ENCODE measurements at places on chromosomes 5 and 9.

DNA sequence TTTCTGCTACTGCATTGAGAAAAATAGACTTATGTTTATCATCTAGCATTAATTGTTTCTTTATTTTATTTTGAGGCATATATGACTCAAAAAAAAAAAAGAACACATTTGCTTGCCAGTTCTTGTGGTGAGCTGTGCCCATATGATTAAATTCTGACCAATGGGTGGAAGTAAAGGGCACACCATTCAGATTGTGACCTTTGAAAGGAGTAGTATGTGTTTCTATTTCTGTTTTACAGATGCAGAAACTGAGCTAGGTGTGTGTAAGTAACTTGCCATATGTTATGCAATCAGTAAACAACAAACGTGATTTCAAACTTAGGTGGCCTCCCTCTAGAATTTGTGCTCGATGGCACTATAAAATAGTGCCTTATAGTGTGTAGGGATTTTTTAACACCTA is 368.1 kb upstream of the EDIL3 start:
- DNase-seq: no peak

GRCh38 chr9:115980976-115981375 is 172.6 kb upstream of the PAPPA start:
- DNase-seq: no peak

DNA sequence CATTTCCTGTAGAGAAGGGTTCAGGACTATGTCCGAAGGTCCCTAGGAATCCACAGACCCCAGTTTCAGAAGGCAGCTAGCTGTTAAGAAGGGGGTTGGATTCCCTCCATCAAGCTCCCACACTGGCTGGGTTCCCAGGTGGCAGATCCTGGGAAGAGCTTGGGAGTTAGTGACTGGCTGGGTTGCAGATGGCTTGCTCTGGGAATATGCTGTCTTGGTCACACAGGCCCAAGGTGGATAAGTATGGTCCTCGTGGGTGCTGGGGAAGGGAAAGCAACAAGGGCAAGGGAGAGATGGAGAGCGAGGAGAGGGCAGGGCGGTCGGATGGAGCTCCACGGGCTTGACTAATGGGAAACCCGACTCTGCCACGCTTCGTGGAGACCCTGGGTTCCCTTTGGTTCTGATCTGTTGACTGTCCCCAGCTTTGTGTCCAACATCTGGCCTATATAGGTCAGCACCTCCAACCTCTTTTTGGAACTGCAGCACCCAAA is 17.4 kb downstream of the SH3PXD2B start:
- no peak for DNase-seq

DNA sequence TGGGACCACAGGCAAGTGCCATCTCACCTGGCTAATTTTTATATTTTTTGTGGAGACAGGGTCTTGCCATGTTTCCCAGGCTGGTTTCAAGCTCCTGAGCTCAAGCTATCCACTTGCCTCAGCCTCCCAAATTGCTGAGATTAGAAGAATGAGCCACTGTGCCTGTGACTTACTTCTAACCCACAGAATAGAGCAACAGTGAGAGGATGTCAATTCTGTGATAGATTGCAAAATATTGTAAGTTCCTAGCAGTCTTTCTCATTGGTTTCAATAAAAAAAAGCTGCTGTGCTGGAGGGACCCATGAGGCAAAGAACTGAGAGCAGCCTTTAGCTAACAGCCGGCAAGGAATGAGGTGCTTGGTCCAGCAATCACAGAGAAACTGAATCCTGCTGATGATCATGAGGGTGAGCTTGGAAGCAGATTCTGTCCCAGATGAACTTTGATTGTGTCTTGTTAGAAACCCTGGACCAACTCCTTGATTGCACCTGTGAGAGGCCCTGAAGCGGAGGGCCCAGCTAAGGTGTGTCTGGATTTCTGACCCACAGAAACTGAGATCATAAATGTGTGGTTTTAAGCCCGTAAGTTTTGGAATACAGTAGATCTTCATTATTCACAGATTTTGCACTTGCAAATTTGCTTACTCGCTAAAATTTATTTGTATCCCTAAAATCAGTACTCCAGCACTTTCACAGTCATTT is 149.7 kb downstream of the GCNT1 start:
- no peak for DNase-seq

DNA sequence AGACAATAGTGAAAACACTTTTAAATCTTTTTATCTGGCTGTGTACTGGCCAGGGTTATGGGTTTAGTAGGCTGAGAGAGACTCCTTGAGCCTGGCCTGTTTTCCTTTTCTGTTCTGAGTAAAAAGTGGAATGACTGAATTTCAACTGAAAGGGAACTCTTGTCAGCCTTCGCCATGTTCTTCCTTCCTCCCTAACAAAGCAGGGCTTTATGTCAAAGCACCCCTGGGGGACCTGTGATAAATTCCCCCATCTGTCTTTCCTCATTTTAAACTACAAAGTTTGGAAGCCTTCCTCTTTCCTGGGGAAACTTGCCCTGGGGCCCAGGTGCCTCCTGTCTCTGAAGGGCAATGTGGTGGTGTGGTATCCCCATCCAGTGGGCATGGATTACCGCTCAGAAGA is 29.7 kb downstream of the LARP1 start:
- DNase-seq: no peak

- no peak for DNase-seq
Measured at GRCh38 chr9:4663956-4664355, 1.9 kb downstream of the PLPP6 start.

DNA sequence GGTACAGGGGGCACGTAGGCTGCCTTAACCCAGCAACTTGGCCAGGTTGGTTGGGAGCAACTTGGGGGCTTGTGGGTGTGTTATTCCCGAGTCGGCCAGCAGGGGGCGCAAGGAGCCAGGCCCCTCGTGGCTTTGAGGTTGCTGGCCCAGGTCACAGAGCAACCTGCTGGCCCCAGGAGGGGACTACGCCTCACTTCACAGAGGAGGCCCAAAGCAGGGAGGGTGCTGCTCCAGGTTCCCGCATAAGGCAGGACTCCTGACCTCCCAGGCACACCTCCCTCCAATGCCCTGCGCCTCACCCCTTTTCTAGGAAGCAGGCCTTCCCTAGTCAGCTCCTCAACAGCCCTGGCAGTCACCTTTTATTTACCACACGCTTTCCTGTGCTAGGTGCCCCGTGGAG is 18.1 kb downstream of the KYAT1 start:
- DNase-seq: peak; percentile 35

GRCh38 chr5:54450542-54450941 is 5.0 kb upstream of the HSPB3 start:
- DNase-seq: no peak

DNA sequence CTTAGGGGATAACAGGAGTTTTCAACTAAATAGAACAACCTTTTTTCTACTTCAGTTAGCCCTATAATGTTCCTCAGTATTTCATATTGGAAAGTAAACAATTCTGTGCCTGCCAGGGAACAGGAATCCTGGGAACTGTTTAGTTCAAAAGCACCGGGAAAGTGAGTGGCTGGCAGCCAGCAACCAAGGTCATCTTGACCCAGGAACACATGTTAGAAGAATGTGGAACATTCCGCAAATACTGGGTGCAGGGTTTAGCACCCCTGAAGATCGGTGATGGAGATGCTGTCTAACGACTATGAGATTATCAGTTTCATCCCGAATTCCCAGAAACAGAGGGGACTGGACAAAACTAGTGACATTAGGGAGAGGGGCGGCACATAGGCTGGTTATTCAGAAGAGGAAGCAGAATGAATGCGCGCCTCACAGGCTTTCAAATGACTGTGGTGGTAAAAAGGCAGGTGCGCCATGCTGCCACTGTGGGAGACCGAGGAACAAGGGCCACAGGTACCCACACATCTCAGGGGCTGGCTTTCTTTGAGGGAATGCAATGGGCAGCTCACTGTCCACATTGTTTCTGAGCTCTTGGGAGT is 51.2 kb downstream of the IPPK start:
- no peak for DNase-seq

DNA sequence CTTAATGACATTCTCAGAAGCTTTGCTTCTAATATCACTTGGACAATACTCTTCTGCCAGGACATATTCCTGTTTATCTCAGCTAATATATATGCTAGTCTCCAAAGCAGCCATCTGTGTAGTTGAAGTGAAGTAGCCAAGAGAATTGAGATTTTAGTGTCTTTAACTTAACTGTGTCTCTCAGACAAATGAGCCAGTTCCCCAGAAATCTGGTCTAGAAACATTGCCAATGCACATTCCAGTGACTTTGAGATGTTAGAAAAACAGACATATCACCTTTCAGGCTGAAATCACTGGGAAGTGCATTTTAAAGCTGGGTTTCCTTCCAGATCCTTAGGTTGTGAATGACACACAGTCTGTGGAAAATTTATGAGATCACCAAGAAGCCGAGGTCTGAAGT is 114.6 kb downstream of the MTX3 start:
- DNase-seq: no peak

DNA sequence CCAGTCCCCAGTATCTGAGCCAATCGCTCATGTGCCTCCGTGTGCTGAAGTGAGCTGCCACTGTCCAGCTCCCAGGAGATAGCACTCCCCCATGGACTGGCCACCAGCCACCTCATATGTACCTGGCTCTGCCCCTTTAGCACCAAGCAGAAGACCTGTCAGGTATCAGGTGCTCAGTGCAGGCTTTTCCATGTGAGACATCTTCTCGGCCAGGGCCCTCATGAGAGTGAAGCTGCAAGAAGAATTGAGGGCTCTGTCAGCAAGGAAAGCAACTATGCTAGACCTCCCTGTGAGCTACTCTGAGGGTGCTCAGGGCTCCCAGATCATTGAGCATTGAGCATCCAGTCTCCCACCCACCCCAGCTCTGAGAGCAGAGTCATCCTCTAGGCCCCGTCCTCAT is 264.2 kb upstream of the ADAMTS16 start:
- no peak for DNase-seq

DNA sequence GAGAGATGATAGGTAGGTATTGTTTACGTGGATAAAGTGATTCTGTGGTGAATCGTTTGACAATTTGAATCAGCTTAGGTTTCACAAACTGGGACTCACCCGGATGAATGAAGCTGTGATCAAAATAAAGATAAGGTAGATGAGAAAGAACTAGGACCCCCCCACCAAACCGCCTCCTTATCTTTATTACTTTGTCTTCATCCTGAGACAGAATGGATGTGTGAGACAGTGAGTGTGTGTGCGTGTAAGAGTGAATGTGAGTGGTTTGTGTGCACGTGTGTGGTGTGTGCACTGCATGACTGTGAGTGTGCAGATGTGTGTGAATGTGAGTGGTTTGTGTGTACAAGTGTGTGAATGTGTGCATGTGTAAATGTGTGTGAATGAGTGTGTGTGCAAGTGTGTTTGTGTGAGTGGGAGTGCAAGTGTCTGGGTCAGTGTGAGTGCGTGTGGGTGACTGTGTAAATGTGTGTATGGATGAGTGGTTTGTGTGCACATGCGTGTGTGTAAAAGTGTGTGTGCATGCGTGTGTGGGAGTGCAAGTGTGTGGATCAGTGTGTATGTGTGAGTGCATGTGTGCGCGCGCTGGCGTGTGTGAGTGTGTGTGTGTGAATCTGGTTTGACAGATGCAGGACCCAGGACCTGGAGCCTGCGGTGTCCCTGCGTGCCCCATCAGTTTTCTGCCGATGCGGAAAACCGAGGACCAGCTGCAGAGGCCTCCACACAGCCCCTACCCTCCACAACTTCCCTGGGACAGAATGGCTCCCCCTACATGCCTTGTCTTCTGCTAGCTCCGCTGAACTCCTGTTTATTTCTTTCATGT is 11.4 kb upstream of the ENG start:
- no peak for DNase-seq

DNA sequence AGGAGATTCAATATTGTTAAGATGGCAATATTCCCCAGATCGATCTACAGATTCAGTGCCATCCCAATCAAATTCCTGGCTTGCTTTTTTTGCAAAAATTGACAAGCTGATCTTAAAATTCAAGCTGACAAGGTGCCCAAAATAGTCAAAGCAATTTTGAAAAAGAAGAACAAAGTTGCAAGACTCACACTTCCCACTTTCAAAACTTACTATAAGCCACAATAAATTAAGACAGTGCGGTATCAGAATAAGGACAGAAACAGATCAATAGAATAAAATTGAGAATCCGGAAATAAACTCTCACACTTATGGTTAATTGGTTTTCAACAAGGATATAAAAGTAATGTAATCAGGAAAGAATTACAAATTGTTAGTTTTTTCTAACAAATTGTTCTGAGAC is 97.1 kb downstream of the NRG2 start:
- DNase-seq: no peak

- DNase-seq: no peak
Measured at GRCh38 chr9:106560540-106560939, 302.4 kb upstream of the ZNF462 start.

DNA sequence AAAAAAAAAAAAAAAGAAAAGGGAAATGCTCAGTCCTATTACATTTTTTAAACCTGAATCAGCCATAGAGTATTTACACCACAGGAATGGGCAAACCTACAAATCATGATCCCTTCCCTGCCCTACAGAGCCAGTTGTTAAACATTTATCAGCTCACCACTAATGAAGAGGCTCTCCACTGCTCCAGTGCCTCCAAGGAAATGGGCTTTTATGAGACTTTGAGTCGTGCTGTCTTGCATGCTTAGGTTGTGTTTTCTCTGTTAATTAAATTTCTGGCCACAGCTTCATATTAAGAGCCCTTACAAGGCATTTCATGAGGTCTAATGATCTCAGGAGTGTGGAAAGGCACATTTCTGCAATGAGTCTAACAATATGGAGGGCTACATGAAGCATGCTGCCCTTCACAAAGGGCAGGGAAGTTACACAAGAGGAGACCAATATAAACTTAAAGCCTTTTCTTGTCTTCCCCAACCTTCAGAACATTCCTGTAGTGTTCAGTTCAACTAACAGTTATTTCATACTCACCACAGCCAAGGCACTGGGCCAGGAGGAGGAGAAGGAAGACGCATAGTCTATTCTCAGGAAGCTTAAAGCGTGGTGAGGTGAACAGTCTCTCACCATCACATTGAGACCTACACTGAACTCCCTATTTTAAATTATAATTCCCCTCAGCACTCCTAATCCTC is 140.1 kb upstream of the ABCA1 start:
- DNase-seq: no peak

DNA sequence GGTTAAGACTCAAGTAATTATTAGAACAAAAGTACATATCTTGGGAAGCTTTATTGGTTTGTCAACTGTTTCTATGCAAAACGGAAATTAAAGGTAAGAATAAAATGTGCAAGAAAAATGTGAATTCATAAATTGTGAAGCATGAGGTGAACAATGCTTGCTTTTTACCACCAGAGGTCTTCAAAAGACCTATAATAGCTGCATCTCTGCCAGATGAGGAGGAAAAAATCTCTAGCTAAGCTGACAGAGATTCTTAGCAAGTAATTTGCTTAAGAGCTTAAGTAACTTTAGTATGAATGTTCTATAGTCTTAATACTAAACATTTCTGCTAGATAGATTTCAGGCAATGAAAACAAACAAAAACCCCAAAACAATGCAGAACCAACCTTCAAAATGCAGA is 54.1 kb downstream of the MRPS30 start:
- DNase-seq: no peak

DNA sequence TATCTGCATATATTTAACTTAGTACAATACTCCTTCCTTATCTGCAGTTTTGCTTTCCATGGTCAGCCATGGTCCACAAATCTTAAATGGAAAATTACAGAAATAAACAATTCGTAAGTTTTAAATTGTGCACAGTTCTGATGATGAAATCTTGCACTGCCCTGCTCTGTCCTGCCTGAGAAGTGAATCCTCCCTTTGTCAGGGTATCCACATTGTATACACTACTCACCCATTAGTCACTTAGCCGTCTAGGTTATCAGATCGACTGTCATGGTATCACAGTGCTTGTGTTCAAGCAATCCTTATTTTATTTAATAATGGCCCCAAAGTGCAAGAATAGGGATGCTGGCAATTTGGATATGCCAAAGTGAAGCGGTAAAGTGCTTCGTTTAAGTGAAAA is 8.3 kb upstream of the YTHDC2 start:
- no peak for DNase-seq

GRCh38 chr5:38718771-38719391 is 126.9 kb upstream of the OSMR start:
- no peak for DNase-seq
